Stimulated activated CD8-positive, alpha-beta memory T cell treated with anti-CD3 and anti-CD28 coated beads, Interleukin-4, amount 100 ng/mL, for 1 hour (primary cell): ENCODE measurements at places on chromosomes 1 and 21.

DNA sequence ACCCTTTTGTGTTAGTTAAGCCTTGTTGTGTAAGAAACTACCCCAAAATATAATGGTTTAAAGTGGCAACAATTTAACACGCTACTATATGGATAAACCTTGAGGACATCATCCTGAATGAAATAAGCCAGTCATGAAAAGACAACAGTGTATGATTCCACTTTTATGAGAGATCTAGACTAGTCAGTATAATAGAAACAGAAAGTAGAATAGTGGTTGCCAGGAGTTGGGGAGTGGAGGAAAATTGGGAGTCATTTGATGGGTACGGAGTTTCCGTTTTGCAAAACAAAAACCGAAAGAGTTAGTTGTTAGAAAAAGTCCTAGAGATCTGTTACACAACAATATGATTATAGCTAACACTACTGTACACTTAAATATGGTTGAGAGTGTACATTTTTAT is 16.0 kb upstream of the CHIA start:
- no peak for DNase-seq

GRCh38 chr1:207833381-207833780 is 77.5 kb downstream of the CD34 start:
- DNase-seq = no peak

DNA sequence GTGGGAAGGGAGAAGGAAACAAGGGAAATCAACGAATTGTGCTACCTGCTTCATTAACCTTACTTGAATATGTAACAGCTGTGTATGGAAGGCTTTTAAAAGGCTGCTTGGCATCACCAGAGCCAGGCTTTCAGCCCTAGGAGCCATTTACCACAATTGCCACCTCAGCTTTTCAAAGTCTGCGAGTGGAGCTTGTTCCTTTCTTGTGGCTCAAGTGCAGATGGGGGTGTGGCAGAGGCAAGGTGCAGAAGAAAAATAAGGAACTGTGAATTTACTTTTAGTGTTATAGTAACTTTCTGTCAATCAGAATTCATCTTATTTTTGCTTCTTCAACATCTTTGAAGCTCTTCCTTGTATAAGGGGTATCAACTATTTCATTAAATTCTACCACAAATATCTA is 17.6 kb downstream of the CLCA2 start:
- no peak for DNase-seq

GRCh38 chr1:75208862-75209261 is 74.7 kb downstream of the LHX8 start:
- DNase-seq = no peak

GRCh38 chr1:243693800-243694199 is 156.2 kb downstream of the AKT3 start:
- no peak for DNase-seq

- no peak for DNase-seq
These were observed 19.5 kb downstream of the LSS start for GRCh38 chr21:46208761-46209721.

DNA sequence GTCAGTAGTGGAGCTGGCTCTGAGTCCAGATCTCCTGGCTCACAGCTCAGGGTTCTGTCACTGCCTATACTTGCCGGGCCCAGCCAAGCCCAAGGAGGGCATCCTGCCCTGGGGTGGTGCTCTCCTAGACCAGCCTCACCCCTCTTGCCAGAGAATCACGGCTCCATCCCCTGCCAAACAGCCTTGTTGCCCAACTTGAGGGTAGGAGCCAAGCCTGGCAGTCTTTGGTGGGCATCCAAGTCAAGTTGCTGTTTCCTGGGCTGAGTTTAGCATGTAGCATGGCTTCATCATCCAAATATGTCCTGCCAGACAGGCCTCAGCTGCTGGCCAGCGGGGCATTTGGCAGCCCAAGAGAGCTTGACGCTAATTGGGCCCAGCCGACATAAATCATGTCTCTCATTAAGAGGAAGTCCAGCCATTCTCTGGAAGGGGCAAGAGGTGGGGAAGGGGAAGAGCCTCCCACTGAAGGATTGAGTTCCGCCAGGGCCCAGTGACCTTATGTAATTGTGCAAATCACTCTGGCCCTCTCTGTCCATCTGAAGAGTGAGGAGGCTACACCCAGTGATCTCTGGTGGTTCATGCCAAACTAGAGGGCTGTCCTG is 22.6 kb upstream of the TRABD2B start:
- no peak for DNase-seq

DNA sequence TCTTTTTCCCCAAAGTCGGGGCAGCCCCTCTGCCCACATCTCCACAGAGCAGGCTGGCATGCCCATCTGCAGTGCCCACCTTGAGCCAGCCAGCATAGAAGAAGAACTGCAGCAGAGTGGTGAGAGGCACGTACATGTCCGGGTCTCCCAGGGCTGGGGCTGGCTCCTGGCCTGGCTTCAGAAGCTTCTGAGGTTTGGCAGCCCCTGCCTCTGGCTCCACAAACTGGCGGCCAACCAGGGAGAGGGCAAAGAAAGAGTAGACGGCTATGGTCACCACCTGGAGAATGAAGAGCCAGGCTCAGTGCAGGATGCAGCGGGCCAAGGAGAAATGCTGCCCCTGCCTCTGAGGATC is 3.0 kb downstream of the BEST4 start:
- no peak for DNase-seq

DNA sequence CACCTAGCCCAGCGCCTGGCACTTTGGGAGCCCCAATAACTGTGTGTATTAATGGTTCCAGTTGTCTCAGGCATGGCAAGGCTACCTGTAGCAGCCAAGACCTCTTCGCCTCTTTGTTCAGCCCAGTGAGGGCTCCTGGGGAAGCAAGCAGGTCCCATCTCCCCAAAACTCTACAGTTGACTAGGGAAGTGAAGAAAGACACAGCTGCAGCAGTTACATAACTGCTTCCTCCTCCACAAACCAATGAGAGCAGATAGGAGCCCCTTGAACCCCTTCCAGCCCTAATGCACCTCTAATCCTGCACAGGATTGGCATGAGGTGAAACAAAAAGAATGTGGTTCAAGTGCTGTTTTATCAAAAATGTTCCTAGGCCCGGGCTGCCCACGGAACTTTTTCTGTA is 100.5 kb downstream of the SYF2 start:
- no peak for DNase-seq

DNA sequence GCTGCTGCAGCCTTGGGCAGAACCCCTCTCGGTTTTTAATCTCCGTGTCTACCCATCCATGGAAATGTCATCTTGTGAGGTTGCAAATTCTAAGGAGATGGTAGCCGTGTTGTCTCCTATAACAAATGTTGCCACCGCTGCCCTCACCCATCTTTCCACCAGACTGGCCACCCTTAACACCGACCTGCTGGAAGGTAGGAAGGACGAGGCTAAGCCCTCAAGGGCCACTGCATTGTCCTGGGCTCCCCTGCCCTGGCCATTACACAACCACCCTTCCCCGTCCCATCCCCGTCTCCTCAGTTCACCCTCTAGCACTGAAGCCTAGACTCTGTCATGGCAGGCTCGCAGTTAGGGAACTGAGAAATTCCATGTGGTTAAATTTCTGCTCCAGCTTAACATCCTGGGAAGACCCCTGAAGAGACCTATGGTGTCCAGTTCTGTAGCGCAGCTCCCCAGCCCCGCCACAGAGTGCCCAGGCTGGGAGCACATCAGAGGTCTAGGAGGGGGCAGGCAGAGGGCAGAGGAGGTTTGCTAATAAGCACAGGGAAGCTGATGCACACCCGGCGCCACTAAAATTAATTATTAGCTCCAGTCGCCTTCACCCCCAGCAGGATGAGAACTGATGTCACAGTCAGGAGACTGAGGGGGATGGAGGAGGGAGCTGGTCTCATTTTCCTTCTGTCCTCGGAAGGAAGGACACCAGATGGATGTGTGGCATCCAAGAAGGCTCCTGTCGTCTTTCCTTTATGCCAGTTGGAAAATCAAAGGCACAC is 38.3 kb downstream of the STUM start:
- no peak for DNase-seq

DNA sequence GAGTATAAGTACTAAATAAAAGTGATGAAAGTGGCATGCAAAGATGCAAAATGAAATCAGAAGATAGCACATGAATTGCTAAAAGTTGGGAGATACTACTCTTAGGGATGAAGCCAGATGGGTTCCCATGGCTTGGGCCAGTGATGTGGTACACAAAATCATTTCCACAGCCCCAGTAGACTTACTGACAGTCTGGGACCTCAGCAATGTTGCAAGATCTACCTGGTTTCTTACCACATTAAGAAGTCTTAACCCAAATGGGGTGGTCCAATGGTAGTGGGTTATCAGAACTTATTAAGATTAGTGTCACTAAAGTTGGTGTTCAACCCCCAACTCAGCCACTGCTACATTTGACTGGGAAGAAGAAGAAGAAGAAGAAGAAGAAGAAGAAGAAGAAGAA is 227.7 kb upstream of the IRF2BP2 start:
- no peak for DNase-seq

- DNase-seq = no peak
These were observed 26.2 kb downstream of the ZYG11B start for GRCh38 chr1:52752484-52752826.

DNA sequence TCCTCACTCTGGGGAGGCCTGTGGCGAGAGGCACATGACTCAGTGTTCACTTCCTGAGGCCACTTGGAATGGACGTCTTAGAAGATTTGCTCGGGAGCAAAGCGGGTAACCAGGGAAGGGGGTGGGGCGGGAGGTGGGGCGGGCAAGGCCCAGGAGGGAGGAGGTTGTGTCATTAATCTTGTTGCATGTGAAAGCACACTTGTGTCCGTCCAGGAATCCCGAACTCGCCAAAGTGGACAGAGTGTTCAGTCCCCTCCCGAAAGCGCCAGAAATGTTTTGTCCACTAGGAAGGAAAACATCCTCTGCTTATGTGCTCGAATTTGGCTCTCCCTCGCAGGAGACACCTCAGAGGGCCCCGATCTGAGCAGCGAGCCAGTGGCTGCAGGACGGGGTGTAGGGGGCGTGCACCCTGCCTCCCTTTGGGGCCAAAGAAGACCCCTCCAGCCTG is 84.2 kb downstream of the SPSB1 start:
- no peak for DNase-seq

DNA sequence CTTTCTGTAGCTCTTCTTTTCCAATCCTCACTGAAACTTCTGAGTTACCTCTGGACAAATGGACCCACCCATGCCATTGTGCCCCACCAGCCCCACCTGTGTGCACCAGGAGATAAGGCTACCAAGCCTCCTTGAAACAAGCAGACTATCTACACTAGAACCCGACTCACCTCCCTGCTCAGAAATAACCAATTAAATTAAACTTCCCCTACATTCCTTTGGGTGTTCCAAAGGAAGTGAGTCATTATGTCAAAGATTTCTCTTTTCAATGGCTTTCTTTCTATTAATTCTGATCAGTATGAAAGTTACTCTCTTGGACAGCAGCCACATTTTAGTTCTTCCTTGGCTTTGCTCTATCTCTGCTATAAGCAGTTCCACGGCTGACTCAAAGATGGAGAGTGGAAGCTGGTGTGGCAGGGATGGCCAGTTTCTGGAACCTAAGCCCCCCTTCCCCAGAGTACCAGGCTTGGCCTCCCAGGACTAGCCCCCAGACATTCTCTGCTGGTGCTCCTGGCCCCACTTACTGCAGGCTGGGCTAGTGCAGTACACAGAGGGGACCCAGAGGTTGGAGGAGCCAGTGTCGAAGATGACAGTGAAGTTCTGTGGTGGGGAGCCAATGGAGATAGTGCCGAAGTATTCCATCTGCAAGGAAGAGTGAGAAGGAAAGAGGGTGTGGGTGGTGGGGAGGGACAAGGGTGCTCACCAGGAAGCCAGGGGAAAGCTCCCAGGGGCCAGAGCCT is 1.9 kb downstream of the CTSE start:
- DNase-seq = no peak

DNA sequence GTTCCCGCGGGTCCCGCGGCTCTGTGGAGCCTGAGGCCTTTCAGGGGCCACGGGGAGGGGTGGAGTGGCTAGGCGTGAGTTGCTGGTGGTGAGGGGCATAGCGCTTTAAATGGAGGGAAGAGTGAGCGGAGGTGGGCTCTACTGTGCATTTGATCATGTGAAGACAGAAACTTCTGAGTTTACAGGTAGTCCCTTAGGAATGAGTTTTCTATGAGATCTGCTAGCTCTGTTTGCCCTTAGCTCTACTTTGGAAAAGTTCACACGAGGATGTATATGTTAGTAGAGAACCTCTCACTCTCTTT is 593 bp downstream of the ST6GALNAC3 start:
- DNase-seq = no peak

GRCh38 chr1:24931146-24931467 is 1.0 kb upstream of the RUNX3 start:
- no peak for DNase-seq

DNA sequence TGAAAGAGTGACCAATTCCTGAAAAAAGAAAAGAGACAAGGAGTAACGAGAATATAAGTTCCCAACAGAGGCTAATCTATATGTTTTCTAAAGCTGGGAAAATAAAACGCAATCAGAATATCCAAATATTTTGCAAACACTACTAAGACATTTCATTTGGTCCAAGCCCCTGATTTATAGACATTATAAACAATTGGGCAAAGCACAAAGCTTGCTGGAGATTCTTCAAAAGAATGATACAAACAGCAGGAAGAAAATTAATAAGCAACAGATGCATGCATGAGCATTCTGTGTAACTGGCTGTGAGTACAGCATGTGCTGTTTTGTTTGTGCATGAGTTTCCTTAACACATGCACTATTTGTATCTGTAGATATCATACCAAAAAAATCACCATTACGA is 552.9 kb downstream of the LTN1 start:
- DNase-seq = no peak

- no peak for DNase-seq
These were observed 272.6 kb upstream of the FMN2 start for GRCh38 chr1:239819096-239819495.

DNA sequence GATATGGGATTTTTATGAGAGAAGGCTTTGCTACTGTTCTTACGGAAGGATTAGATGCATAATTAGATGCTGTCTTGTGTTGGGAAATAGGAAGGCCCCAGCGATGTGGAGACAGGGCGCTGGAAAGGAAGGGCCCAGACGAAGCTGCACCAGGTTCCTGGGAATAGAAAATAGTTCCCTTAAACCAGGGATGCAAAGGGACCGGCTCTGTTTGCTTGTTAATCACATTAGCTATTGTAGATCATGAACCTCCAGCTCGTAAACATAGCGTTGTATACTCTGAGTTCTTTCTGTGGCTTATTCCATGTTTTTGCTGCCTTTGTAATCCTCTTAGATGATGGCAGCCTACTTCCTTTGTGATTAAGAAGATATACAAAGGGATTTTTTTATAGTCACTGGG is 79.8 kb upstream of the COX20 start:
- DNase-seq = no peak

- no peak for DNase-seq
These were observed 3.8 kb upstream of the NPHP4 start for GRCh38 chr1:5995871-5996630.
